ENCODE measurements at places on chromosomes 7 and 10.

- peak; percentile 26 for DNase-seq
Measured at GRCh38 chr7:91660734-91661356, 219.7 kb downstream of the MTERF1 start.

DNA sequence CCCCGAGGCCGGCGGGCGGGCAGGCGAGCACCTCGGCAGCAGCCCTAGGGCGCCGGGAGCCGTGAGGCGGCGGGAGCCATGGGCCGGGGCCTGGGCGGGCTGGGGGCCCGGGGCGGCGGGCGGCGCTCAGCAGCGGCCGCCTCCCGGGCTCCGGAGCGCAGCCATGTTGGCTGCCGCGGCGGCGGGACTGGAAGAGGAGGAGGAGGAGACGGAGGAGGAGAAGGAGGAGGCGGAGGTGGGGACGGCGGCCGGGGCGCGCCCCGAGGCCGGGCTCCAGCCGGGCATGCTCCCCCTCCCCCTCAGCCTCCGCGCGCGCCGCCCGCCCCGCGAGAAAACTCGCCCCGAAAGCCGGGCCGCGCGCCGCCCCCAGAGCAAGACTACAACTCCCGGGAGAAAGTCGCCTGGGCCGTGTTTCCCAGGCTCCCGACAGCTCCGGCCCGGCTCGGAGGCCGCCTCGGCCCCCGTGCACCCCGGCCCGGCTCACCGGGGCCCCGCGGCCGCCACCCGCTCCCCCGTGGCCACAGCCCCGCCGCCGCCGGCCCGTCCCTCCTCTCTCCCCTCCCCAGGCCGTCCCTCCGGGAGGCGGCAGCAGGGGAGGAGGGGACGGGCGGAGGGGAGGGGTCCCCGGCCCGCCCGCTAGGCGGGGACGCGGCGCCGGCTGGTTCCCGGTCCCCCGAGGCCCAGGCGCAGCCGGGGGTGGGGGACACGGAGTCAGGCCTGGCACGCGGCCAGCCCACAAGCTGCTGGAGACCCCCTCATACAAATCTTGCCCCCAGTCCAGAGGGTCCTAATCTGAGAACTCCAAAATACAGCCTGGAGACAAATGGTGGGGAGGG is at the start of gene DLG5:
Gene DLG5, minus strand, starts transcription at position 190 of the 836 bp plus-strand sequence. CDS start 235 bp downstream, outside the sequence.
- DNase-seq, result peak; percentile 46

- DNase-seq, result no peak
Measured at GRCh38 chr7:130369110-130369711, 11.1 kb upstream of the CPA1 start.

DNA sequence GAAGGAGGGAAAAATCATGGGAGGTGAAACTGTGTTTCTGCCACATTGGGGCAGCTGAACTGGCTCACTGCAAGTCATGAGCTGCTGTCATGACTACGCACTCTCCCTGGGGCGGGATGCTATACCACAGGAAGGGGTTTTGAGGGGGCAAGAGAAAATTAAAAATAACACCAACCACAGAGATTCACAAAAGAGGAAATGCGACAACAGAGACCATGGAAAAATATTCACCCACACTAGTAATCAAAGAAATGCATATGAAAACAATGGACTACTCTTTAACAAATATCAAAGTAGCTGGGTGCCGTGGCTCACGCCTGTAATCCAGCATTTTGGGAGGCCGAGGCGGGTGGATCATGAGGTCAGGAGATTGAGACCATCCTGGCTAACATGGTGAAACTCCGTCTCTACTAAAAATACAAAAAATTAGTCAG is 65.2 kb upstream of the TM9SF3 start:
- no peak for DNase-seq

DNA sequence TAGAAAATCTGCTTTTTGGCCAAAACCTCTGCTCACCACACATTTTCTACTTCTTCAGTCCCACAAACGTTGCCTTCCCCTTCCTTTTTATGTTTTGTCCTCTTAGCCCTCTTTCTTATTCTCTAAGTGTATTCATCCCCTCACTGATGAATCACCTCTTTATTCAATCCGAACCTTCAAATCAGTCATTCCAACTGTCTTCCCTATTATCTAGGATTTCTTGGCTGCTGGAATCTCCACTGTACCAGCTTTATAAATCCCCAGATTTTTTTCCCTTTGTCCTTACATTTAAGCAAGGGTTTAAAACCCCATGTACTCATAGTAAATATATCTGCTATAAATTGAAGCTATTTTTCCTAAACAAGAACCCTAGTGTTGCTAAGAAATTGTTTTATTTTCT is 176.9 kb downstream of the SEMA3A start:
- no peak for DNase-seq

- DNase-seq, result no peak
Measured at GRCh38 chr10:5543623-5544022, 18.9 kb downstream of the CALML3 start.

DNA sequence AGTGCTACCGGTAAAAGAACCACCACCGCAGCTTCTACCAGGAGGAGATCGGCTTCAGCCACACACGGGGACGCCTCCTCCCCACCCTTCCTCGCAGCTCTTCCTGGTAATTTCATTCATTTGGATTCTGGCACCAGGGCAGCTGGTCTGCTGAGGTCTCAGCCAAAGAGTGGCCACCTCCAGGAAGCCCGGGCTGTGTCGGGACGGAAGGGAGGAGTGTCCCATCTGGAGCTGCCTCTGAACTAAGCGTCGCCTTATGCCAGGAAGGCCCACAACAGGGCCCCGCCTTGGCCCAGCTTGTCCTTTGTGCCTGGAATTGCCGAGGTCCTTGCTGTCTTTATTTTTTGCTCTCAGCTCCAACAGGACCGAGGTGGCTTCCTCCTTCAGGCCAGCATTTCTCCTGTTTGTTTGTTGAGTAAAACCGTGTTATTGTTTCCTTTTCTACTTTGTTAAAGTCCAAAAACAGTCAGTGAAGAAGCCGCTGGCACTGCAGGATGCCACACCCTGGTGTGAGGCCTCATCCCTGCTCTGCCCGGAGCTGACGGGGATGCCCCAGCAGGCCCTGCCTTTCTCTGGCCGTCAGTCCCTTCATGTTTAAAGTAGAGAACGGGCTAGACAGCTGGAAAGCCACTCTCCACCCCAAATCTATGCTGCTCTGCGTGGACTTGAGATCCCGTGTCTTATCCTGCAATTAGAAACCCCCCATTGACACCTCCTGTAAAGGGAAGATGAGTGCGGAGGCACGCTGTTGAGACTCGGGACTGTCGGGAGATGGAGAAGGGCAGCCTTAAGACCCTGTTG is 24.5 kb upstream of the TTYH3 start:
- DNase-seq, result no peak

DNA sequence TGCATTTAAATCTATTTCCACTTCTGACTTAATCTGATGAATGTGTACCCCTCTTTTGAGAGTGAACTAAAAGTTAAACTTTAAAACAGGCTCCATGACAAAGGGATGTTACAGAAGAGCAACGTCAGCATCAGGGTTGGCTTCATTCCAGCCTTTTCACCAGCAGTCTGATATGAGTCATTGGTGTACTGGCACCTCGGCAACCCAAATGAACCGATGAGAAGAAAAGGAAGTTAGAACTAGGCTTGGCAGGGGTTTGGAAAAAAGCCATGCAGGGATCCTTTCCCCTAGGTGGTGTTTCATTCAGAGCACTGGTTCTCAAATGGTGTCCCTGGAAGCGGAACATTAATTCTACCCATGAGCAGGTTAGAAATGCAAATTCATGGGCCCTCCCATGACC is 53.6 kb downstream of the SEC61G start:
- peak; percentile 85 for DNase-seq

DNA sequence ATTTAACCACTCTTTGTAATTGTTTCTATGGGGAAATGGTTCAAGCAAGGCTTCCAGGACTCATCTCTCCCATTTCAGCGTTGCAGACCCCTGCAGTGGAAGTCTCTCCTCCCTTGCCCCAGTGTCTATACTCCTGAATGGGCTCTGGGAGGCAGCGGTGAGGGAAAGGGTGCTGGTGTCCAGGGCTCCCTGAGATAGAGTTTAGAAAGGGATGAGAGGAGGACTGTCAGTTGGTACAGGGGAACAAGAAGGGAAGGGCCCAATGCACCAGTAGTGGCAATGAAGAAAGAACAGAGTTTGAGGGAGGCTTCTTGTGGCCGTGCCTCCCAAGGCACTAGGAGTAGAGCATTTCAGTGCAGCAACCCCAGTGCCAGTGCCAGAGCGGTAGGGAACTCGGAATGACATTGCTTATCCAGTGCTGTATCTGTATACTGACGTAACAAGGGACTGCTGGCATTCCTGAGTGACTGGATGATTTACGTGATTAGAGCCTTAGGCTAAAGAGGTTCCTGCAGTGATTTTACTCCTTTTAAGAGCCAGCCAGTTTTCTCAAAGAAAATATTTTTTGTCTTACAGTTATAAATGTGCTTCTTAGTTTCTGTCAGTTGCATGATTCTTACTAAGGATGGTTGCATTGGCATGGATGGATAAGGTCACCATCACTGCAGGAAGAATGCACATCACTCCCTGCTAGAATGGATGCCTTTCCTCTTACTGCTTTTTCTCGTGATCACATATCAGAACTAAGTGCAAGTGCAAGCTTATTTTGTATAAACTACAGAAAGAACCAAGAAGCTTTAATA is 28.0 kb downstream of the PRPF18 start:
- DNase-seq, result no peak

- DNase-seq, result no peak
Measured at GRCh38 chr7:76225951-76226350, 24.3 kb downstream of the SRRM3 start.

- DNase-seq, result no peak
Measured at GRCh38 chr10:89440226-89441009, 26.1 kb downstream of the IFIT5 start.

GRCh38 chr7:151088019-151088855 is 2.0 kb downstream of the AGAP3 start:
- no peak for DNase-seq

GRCh38 chr7:158657189-158657746 is 47.3 kb downstream of the NCAPG2 start:
- peak; percentile 98 for DNase-seq

GRCh38 chr7:128139406-128139805 is 101.7 kb upstream of the LEP start:
- no peak for DNase-seq

All from MM.1S (cell line).